ENCODE measurements at places on chromosomes 4 and X. TPM values are rescaled to one million over a fixed set of nuclear protein-coding genes. Genes with fewer than 3 reads are reported as not detected.

DNA sequence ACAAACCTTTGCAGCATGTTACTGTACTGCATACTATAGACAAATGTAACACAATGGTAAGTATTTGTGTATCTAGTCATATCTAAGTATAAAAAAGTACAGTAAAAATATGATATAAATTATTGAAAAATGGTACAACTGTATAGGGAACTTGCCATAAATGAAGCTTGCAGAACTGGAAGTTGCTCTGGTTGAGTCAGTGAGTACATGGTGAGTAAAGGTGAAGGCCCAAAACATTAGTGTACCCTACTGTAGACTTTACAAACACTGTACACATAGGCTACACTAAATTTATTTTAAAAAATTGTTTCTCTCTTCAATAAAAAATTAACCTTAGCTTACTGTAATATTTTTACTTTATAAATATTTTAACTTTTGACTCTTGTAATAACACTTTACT, 25.8 kb downstream of the SPIN3 start:
- DNase-seq, result no peak

GRCh38 chr4:76781698-76782595, 116.0 kb downstream of the SOWAHB start:
- DNase-seq, result no peak

GRCh38 chr4:47427935-47428334, 35.6 kb downstream of the COMMD8 start:
- no peak for DNase-seq

GRCh38 chrX:47501226-47502074, 18.4 kb upstream of the ZNF41 start:
- DNase-seq, result no peak

Gene AWAT2
- not detected for polyA plus RNA-seq

GRCh38 chr4:129008096-129008495, 85.2 kb downstream of the SCLT1 start:
- no peak for DNase-seq

Gene SYP
- 3.1 TPM for polyA plus RNA-seq

GRCh38 chr4:53376900-53377299, 541 bp upstream of the FIP1L1 start:
- no peak for DNase-seq

GRCh38 chr4:17060230-17060629, 161.8 kb upstream of the LDB2 start:
- DNase-seq, result no peak
